Motor neuron (in vitro differentiated cells): ENCODE measurements at places on chromosomes 3 and 15.
A peak's percentile ranks its signal among the peaks of the same experiment; 100 is the strongest.

GRCh38 chr3:17733215-17733614 is 9.2 kb downstream of the TBC1D5 start:
- no peak for ATAC-seq

DNA sequence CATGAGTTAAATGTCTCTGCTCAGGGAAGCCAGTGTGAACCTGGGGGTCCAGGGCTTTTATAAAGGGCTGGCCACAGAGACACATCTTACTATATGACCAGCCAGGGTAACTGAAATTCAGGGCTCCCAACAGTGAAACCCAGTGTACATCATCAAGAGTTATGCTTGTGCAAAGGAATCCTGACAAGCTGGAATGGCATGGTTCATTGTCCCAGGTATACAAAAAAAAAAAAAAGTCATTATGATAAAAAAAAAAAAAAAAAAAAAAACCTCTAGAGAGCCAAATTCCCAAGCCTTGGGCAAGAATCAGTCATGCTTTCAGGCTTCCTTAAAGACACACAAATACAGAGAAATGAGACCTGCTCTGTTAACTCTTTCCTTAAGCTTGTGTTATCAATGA is 452.0 kb downstream of the GABRG3 start:
- no peak for ATAC-seq

GRCh38 chr15:60485365-60486055 is 6.6 kb upstream of the ICE2 start:
- ATAC-seq: no peak

- peak; percentile 26 for ATAC-seq
Measured at GRCh38 chr15:40104865-40105516, 3.7 kb downstream of the BMF start.

DNA sequence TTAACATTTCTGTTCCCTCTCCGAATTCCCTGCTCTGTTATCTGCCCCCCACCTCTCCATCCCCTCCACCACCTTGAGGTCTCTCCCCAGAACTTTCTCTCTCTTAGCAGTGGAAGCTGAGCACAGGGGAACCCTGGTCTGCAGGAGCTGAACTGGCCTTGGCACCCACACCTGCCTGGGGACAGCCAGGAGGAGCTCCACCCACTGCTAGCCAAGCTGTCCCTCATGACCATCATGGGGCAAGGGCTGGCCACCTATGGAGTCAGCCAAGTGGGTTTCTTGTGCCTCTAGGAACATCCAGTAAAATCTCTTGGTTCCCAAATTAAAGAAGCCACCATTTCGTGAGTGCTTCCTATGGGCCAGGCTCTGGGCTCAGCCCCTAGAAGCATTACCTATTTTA is 276.4 kb upstream of the TLE3 start:
- ATAC-seq: no peak

DNA sequence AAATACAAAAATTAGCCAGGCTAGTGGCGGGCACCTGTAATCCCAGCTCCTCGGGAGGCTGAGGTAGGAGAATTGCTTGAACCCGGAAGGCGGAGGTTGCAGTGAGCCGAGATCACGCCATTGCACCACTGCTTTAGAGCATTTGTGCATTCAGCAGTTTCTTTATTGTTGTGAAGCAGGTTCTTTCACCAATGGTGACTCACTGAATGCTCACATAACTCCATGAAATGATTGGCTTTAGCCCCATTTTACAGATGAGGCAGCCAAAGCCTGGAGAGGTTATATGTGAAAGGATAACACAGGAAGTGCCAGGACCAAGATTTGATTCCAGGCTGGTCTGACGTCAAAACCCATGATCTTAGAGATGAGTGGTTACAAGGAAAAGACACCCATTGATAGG is 195.2 kb downstream of the SLCO3A1 start:
- ATAC-seq: no peak

DNA sequence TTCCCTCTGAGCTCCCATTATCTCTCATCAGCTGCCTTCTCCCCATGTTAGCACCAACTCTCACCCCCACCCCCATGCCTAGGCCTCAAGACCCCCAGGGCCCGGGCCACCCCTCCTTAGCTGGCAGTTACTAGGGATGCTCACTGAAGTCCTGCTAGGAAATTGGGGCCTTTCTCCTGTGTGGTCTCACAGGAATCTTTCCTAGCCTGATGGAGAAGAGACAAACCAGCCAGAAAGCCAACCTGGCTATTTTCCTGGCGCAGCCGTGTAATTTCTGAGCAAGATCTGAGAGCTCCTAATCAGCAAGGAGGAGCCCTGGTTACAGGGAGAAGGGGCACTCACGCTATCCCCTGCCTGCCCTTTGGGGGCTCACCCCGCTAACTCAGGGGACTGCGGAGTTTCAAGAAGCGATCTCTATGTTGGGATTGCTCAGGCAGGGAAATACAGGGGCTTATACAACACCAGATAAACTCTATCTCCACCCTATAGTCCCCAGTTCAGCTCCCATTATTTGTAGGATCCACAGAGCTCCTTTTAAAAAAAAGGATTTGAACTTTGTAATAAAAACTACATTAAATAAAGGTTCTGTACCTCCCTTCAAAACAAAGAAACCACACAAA is 25.2 kb downstream of the NR2F2 start:
- ATAC-seq: no peak

- ATAC-seq: no peak
Measured at GRCh38 chr3:98734306-98734705, 28.8 kb upstream of the ST3GAL6 start.

DNA sequence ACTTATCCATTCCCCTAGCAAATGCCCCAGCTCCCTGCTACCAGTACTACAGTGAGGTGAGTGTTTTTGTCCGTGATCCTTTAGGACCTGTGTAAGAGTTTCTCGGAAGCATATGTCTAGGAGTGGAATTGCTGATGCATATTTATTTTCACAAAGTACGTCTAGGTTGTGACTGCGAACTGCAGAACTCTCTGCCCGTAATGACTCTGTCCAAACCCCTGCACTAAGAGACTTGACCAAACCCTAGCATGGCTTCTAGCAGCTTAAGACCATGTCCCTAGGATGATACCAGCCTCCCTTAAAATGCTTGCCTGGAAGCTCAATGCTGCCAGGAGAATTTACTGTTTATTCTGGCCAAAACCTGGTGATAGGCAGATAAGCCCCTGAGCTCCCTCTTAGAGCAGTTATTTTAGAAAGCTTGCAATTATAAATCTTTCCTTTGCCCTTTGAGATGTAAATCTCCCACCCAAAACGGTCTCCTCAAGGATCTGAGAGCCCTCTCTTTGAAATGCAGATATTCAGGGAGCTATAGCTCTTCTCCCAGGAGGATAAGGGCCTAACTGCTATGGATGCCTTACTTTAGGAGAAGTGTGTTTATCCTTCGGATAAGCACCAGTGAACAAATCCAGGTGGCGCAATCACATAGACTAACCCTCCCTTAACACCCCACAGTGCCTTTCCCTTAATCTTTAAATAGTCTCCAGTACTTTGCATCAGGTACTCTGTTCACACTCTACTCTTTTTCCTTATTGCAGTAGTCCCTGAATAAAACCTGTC is 14.7 kb upstream of the CA12 start:
- ATAC-seq: no peak

- ATAC-seq: no peak
Measured at GRCh38 chr15:42206406-42206805, 1.7 kb downstream of the VPS39 start.

DNA sequence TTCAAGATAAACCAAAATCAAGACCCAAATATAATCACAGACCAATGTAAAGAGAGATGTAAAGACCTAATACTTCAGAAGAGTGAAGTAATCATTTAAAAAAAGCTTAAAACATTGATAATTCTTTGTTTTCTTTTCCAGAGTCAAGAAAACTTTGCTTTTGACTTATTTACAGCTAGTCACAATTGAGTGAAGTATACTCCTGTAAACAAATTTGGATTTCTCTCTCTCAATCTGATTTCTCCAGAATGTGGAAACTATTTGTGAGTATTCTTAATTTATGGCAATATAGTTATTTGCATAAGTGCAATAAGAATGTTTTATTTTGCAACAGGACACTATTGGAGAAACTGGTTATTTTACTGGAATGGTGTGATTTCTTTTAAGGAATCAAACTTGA is 43.7 kb upstream of the ZBTB20 start:
- ATAC-seq: no peak

DNA sequence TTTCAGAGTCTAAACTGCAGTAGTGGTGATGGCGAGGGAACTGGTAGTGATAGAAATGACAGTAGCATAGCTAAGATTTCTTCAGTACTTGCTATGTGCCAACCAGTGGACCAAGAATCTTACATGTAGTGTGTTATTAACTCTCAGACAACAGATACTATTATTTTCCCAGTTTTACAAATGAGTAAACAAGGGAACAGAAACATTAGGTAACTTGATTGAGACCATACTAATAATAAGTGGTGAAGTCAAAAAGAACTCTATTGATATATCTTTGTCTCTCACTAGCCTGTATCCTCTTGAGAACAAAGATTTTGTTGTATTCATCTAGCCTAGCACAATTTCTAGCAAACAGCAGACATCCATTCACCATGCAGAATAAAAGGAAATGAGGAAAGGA is 250.1 kb downstream of the ZBTB20 start:
- no peak for ATAC-seq

DNA sequence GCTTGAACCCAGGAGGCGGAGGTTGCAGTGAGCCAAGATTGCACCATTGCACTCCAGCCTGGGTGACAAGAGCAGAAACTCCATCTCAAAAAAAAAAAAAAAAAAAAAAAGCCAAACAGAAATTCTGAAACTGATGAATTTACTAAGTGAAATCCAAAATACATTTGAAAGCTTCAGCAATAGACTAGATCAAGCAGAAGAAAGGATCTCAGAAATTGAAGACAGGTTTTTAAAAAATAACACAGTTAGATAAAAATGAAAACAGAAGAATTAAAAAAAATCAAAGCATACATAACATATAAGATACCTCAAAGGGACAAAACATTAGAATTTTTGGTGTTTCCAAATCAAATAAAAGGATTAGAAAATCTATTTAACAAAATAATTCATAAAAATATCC is 114.4 kb downstream of the TP63 start:
- ATAC-seq: no peak

DNA sequence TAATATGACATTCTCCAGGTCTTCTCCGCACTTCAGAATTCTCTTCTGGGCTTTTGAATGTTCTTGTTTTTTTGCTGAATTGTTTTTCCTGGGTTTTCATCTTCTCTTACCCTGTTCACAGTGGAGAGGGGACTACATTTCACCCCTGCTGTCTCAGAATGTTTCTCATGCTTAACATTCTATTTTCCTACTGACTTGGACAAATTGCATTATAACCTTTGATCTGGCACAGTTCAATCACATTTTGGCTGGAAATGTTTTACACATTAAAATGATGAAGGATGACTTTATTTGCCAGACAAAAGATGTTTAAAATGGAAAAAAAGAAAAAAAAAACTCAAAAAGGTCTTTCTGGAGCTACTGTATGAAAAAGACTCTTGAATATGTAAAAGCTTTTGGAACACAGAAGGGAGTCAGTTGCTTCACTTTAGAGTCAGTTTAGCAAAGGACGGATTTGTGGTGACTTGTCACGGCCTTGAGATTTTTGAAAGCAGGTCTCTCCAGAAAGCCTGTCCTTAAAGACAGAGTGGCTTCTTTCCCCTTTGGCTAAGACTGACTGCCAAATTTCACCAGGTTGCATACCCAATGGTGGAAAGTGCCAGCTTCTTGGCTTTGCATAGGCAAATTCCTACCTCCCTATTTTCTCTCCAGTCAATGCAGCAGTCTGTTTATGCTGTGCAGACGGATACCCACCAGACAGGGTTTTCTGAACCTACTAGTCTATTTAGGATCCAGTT is 401.0 kb upstream of the TBL1XR1 start:
- no peak for ATAC-seq

DNA sequence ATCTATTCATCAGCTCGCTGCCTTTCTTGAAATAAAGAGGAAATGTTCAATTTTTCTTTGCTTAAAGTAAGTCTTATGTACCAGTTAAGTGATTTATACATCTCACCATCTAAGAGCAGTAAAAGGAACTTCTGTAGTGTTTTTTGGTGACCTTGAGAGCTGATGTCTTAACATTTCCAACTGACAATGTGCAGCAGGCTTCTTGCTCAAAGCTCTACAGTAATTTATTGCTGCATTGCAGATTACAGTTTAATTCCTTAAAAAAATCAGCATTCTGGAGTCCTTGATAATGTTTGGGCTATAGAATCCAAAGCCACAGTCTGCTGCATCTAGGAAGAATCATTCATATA is 61.6 kb downstream of the DIPK2A start:
- ATAC-seq: no peak

GRCh38 chr15:78671626-78672211 is 30.7 kb upstream of the CHRNB4 start:
- peak; percentile 68 for ATAC-seq

GRCh38 chr3:184715943-184716621 is 4.2 kb upstream of the MAGEF1 start:
- no peak for ATAC-seq

GRCh38 chr3:157226173-157226847 is 66.4 kb upstream of the CCNL1 start:
- no peak for ATAC-seq

- ATAC-seq: no peak
Measured at GRCh38 chr3:99966662-99967416, 147.5 kb downstream of the FILIP1L start.

GRCh38 chr3:11622586-11623550 is 20.8 kb downstream of the VGLL4 start:
- ATAC-seq: peak; percentile 59

DNA sequence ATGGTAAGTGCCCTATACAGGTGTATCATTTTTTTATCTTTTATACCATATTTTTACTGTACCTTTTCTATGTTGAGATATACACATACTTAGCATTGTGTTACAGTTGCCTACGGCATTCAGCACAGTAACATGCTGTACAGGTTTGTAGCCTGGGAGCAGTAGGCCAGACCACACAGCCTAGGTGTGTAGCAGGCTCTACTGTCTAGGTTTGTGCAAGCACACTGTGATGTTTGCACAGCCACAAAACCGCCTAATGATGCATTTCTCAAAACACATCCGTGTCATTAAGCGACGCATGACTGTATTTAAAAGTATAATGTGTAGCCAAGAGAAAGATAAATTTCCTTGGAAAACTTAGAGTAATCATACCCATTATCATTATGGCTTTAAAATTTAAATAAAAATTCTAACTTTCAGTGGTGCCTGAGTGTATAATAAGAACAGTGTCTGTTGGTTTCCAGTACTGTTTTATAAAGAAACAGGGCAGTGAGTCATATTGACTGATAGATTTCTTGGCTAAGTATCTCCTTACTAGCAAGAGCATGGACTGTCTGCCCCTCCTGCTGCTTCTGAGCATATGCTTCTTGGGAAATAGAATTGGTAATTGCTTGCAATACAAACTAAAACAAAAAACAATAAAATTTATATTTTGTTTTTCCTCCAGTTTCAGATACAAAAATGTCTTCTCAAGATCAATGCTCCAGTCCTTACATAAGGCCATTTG is 18.3 kb downstream of the CALML4 start:
- no peak for ATAC-seq

GRCh38 chr3:149511040-149511626 is 36.6 kb downstream of the TM4SF4 start:
- ATAC-seq: no peak

DNA sequence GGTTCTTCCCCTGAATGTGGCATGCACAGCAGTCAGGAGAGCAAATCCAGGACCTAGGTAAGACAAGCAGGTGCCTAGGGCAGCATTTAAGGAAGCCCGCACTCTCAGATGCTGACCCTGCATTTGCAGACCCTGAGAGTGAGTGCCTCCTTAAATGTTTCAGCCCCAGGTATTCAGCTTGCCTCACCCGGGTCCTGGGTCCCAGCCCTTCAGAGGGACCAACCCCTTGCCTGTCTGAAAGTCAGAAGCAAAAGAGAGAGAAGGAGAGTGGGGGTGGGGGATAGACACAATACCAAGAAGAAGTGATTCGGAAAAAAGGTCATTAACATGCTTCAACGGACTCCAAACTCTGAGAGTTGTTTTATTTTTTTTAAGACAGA is 75.0 kb downstream of the MEGF11 start:
- peak; percentile 22 for ATAC-seq

- no peak for ATAC-seq
Measured at GRCh38 chr3:72652395-72652794, 195.8 kb downstream of the SHQ1 start.
